LHCN-M2 (cell line): ENCODE measurements at places on chromosomes 3 and 15. TPM values are rescaled to one million over a fixed set of nuclear protein-coding genes. Genes with fewer than 3 reads are reported as not detected.

- DNase-seq = peak; percentile 80
Measured at GRCh38 chr3:57382933-57383332, 90.4 kb upstream of the ASB14 start.

DNA sequence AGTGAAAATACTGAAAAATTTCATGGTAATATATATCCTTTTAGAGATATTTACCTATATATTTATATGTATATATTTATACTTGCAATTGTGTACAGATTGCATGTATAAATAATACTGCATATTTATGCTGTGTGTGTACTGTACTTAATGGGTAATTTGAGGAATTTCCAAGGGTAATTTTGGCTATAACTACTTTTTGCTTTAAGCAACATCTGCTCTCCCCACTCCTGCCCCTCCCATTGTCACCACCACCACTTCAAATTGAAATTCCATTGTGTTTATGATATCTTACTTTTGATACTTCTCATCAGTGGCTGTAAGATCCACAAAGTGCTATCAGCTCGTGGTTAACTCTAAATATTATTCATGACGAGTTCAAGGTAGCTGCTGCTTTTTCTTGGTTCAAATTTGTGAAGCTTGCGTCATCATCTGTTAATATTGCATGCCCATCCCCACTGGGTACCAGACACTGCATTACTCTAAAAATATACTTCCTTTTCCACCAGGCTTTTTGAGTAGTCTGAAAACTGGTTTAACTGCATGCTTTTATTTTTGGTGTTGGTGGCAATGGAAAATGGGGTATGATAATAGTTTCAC lies 91.7 kb upstream of the MITF start:
- no peak for DNase-seq

DNA sequence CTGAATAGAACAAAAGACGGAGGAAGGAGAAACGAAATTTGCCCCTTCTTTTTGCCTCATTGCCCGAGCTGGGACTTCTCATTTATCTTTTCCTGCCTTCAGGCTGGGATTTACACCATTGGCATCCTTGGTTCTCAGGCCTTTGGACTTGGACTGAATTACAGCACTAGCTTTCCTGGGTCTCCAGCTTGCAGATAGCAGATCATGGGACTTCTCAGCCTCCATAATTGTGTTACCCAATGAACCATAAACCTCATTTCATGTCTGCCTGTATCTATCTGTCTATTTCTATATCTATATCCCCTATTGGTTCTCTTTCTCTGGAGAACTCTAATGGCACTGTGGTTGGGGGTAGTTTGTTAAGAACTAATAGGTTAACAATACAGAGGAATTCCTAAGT lies 31.5 kb upstream of the CTXND1 start:
- DNase-seq = no peak

- no peak for DNase-seq
Measured at GRCh38 chr15:39665629-39666250, 84.9 kb downstream of the THBS1 start.

- no peak for DNase-seq
Measured at GRCh38 chr3:187044867-187045552, 94.3 kb downstream of the RPL39L start.

DNA sequence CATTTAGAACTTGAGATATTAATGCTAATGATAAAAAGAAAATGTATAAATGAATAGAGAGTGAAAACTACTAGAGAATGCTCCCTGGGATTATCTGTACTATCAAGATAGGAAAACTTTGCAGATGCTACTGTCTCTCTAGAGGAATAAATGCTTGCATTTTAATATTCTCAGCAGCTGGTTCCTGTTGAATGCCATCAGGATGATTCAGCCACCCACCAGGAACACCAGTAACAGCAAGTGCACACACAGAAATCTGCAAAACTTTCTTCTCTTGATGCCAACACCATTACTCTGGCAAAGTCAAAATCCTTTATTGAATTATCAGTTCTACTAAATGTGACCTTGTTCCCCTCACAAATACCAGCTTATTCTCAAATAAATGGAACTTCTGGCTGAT lies 148.4 kb downstream of the TIGIT start:
- DNase-seq = peak; percentile 90

DNA sequence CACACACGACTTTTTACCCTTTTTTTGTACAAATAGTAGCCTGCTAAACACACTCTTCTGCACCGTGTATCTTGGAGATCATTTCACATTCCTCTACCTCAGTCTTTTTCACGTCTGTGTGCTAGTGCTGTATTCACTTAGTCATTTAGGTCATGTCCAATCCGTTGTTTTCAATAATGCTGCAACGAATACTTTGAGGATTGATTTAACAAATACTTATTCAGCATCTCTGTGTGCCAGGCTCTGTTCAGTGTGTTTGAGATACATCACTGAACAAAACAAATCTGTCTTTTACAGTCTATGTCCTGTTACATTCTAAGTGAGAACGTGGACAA lies 882 bp downstream of the JMJD7 start:
- no peak for DNase-seq

DNA sequence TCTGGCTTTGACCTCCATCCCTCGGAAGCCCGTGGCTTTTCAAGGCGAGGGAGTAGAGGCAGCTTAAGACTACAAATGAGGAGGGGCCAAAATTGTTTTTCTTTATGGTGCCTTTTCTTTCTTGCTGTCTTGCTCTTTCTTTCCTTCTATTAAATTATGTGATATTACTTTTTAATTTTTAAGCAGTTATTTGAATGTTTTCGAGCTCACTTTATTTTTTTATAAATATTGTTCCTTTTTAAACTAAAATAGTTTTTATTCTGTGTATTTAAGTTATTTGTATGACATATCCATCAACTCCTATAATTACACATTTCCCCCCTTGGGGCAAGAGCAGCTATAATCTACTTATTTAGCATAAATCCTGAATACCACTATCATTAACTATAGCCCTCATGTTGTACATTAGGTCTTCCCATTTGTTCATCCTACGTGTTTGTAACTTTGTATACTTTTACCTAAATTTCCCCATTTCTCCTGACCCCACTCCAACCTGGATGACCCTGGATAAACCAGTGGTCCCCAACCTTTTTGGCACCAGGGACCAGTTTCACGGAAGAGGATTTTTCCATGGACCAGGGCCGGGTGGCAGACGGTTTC lies 622 bp upstream of the PLSCR1 start:
- no peak for DNase-seq

- no peak for DNase-seq
Measured at GRCh38 chr3:2583046-2583445, 484.4 kb downstream of the CNTN4 start.

DNA sequence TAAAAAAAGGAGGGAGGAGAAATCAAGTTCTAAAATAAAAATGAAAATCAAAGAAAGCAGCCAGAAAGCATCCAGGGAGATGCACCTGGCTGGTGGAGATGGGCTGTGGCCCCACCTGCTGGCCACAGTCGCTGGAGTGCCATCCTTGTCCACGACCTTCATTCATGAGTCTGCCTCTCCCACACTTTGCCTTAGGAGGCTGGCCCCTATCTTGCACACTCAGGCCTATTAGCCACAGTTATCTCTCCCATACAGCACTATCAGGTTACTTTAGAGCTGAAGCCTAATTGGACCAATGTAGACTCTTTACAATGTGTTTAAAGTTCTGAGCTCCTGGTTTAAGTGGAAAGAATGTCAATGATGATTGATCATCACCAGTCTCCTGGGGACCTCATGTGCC lies 392.0 kb upstream of the RORA start:
- DNase-seq = no peak

GRCh38 chr15:55742927-55743728 lies at the start of gene PRTG:
Gene PRTG, minus strand, starts transcription at chr15:55743152. Its CDS starts 221 bp downstream, at chr15:55742931.
- peak; percentile 82 for DNase-seq

DNA sequence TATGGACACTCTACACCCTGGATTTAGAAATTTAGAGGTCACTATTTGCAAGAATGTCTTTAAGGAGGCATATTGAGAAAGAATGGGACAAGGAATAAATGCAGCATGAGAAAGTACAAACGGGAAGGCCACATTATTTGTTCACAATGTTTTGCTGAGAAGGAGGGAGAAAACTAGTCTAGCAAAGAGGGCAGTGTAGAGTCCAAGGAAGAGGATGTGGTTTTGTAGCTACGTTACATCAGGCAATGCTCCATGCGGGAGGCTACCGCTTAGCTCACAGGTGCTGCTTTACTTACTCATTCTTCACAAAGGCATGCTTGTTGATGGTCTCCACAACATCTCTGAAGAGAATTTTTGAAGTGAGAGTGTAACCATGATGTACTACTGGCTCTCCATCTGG lies 191.1 kb downstream of the PLCH1 start:
- DNase-seq = no peak

DNA sequence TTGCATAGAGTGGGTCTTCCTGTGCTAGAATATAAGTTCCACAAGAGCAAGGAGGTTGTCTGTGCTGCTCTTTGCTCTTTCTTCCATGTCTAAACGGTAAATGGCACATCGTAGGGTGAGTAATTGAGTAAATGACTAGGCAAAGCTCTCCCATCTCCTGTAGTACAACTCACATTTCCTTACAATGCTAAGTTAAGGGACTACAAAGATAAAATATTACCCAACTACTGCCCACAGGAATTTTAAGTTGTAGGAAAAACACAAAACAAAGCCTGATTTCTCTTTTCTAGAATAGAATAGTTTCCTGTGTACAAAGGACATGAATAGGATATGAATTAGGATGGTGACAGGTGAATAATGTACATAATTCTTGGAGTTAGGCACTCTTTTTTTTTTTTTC lies 19.9 kb upstream of the LRIG1 start:
- no peak for DNase-seq

DNA sequence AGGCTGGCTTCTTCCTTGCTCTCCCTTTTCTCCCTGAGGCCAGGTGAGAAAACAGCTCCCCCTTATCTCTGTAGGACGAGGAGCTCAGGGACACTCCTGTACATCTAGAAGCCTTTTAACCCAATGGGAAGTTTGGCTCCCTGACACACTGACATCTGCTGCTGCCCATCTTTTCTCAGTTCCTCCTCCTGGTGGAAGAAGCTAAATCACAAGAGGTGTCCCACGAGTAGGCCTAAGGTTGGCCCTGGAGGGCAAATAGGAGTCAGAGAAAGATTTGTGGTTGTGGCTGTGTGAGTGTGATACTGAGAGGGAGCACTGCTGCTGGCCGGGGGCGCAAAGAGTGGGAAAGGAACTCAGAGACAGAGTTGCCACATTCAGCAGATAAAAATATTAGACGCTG lies 49.5 kb downstream of the ARHGAP31 start:
- DNase-seq = peak; percentile 38

DNA sequence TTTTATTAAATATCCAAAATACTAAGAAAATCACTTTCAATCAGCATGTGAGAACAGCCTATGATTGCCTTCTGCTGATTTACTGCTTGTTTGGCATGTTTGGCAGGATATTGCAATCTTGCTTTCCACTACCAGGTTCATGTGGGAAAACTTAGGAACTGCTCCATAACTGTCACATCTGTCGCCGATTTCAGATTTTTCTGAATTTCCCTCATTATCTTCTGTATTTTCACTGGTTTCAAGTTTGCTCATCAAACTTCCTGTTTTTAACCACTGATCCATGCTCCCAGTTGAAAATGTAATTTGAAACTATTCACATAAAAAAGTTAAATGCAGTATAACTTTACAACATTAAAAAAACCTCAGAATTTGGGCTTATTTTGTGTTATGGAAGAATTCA lies 93.0 kb downstream of the NFKBIZ start:
- DNase-seq = peak; percentile 65

DNA sequence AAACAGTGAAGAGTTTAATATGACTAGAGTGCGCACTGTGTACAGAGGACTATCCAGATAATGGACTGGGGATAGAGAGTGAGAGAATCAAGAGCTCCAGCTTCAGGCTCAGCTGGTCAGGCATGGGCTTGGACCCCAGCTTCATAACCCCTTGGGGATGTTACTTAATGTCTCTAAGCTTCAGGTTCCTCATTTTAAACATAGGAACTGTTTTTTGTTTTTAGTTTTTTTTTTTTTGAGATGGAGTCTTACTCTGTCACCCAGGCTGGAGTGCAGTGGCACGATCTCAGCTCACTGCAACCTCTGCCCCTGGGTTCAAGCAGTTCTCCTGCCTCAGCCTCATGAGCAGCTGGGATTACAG lies 9.9 kb upstream of the BRPF1 start:
- DNase-seq = no peak

DNA sequence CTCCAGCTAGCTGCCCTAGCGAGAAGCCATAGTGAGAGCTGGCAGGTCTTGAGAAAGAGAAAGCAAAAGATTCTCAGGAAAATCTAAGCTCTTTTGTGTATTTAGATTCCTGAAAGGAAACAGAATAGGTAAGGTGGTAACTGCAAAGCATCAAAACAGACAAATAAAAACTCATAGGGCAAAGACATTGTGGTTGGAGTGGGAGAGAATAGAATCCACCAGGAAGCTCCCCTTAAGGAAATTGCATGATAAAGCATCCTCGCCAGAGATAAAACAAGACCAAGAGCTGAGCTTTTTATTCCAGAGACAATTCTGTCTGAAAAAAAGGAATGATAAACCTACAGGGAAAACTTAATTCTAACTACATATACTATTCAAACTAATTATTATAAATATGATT lies 232.6 kb downstream of the SI start:
- no peak for DNase-seq

DNA sequence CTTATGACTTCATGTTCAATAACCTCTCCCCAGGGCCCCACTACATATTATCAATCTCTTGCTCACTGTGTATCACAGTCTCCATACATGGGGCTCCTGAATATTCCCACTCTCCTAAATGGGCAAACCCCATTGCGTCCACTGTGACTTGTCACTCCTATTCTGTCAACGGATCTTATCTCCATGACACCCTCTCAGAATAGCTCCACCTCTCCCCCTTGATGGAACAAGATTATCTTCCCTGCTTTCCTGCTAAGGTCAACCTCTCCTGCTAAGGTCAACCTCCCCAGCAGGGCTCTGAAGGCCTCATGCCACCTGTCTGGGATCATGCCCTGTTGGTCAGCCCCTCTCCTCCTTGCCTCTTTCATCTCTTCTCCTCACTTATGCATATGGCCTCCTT lies 1.8 kb downstream of the CLDN18 start:
- no peak for DNase-seq

GRCh38 chr3:66153481-66154443 lies 67.0 kb upstream of the SLC25A26 start:
- DNase-seq = peak; percentile 16

DNA sequence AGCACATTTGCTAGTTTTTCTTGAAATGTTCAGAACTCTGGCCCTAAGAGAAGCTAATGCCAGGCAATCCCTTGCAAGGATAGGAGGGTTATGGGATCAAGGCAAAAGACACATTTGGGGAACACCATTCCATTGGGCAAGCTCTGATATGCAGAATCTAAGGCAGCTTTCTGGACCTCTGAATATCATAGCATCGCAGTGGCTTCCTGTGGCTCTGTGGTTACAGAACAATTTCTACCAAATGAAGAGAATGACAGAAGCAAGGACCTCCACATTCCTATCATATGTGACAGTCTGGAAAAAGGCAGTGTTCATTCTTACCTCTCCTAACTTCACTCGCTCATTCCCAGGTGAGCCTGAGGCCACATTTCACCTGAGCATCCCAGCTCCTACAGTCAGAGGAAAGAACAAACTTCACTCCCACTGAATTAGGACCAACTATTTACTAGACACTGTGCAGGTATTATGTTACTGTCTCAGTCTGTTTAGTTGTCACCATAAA lies 836.1 kb upstream of the CFAP20DC start:
- no peak for DNase-seq

- DNase-seq = peak; percentile 18
Measured at GRCh38 chr15:67836477-67836876, 3.4 kb downstream of the RNU6-1 start.

Gene SLC9C1
- not detected in 2 replicates for total RNA-seq

Gene TGM5
- 0.64 TPM in 1 of 2 replicates, not detected in the other for total RNA-seq

Gene TM2D3
- total RNA-seq = 37.5 and 39.9 TPM in 2 replicates

Gene TRIM71
- total RNA-seq = not detected in 2 replicates

Gene PLSCR5
- not detected in 2 replicates for total RNA-seq

Gene RPLP1
- 305 and 353 TPM in 2 replicates for total RNA-seq
